T-helper 2 cell treated with Interferon-gamma antibody and Interleukin-4, amounts not matched to agents 5 μg/mL and 100 μg/mL, for 36 hours (primary cell): ENCODE measurements at places on chromosomes 1 and 21.

GRCh38 chr1:30892671-30893073 is 15.9 kb downstream of the SDC3 start:
- DNase-seq: no peak

- peak; percentile 6 for DNase-seq
Observed at GRCh38 chr1:101567582-101568189, 330.9 kb downstream of the S1PR1 start.

DNA sequence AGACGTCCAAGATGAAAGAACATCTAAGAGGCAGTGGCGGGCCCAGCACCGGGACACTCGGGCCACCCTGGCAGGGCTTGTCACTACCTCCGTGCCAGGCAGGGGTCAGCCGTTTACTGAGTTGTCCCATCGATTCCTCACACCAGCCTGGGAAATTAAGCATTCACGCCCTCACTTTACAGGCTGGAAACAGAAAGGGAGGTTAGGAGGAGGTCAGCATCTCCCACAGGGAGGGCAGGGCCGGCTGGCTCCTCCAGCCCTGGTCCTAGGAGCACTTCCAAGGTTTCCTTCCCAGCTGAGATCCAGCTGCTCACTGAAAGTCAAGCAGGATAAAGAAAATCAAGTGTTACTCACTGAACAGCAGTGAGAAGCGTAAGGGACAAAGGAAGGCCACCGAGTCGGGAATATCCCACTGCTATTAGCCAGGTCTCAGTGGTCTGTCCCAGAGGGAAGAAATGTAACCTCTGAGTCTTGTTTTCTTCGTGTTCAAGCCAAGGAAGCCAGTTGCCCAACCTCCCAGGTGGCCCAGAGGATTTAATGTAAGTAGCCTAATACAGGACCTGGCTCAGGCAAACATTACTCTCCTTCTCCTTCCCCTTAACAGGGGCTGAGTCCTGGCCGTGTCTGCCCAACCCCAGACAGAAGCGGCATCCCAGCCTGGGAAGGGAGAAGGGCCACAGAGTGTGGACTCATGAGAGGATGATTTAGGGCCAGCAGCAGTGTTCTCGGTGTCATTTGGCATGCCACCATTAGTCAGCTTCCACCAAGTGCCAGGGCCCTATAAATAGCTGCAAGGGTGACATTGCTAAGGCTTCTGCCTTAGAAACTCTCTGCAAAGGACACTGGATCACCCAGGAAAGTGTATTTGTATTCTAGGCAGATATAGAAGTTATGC is 203.1 kb upstream of the GALNT2 start:
- DNase-seq: no peak

- DNase-seq: no peak
Observed at GRCh38 chr1:42759114-42759513, 7.7 kb downstream of the P3H1 start.

DNA sequence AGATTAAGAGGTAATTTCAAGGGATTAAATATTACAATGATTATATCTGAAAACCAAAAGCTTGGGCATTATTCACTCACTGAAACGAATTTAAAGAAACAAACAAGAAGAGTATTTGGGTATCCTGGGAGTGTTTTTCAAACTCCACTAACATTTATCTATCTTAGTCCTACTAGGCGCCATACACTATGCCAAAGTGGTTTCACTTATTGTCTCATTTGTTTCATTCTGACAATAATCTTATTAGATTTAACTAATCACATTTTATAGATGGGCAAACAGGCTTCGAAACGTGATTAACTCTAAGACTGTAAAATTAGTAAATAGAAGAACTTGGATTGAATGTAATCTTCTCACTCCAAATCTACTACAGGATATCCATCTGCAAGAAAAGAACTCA is 25.4 kb downstream of the ASH1L start:
- no peak for DNase-seq

GRCh38 chr1:29986986-29987385 is 736.4 kb downstream of the MATN1 start:
- DNase-seq: no peak

- DNase-seq: peak; percentile 89
Observed at GRCh38 chr21:31184459-31184858, 146.2 kb upstream of the KRTAP19-8 start.

DNA sequence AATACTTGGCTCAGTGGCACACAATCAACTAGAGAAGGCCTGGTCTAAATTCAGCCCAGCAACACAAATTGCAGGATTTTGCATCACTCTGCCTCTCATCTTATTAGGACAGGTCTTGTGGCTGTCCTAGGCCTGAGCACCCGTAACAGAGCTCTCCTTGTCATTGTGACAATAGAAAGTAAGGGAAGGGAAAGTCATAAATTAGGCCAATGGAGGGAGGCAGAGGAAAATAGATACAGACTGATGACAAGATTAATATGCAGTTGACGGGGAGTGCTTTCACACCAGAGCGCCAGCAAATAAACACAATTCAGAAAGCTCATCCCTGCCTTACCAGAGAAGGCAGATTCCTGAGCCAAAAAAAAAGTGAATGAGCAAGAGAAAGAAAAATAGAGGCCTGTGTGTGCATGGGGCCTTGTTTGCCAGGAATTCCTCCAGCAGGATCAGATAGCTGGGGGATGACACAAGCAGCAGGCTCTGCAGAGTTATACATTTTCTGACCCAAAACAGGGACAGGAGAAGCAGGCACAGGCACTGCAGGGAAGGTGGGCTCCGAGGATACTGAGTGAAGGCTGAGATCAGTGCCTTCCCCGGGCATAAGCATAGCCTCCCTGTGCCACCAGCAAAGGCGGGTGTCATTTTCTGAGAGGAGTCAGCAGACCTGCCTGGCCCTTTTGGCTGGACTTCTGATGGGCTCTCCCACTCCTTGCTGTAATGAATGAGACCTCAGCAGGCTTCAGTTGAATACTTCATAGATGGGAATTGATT is 110.0 kb upstream of the SPAG17 start:
- DNase-seq: no peak

- DNase-seq: no peak
Observed at GRCh38 chr1:84339503-84339902, 38.0 kb downstream of the SAMD13 start.

- no peak for DNase-seq
Observed at GRCh38 chr21:46457801-46458314, 833 bp upstream of the DIP2A start.

DNA sequence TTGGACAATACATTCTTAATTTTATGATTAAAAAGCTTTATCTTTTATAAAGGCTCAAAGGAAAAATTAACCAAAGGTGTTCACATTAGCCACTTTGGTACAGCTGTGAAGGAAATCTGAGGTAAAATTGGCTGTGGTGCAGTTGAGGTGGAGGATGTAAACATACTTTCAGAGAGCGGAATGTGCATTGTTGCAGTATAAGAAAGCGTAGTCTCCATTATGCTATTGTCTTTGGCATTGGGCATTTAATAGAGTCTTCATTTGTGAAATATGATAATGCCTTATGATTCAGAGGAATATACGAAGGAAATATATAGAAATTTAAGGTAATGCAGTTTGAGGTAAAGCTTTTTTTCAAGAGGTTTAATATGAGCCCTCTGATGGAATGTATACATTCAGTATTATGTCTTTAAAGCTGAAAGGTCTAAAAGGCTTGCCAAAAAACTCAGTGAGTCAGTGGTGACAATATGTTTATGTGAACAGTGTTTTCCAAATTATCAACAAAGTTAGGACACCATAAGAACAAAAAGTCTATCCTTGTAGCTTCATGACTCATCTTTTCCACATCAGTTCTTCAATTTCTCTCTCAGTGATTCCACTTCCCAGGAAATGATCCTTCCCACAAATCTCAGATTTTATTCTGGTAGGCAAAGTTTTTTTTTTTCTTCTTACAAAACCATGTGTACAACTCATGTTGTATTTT is 26.9 kb upstream of the DDR2 start:
- DNase-seq: no peak

DNA sequence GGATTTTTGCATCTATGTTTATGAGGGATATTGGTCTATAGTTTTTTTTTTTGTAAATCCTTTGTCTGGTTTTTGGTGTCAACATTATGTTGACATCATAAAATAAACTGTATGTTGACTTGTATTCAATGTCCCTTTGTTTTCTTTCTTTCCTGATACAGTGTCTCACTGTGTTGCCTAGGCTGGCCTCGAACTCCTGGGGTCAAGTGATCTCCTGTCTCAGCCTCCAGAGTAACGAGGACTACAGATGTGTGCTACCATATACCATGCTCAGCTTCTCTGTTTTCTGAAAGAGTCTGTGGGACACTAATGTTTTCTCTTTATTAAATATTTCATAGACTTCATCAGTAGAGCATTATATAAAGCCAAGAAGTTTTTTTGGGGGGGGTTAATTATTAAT is 18.3 kb downstream of the MAN1C1 start:
- no peak for DNase-seq

DNA sequence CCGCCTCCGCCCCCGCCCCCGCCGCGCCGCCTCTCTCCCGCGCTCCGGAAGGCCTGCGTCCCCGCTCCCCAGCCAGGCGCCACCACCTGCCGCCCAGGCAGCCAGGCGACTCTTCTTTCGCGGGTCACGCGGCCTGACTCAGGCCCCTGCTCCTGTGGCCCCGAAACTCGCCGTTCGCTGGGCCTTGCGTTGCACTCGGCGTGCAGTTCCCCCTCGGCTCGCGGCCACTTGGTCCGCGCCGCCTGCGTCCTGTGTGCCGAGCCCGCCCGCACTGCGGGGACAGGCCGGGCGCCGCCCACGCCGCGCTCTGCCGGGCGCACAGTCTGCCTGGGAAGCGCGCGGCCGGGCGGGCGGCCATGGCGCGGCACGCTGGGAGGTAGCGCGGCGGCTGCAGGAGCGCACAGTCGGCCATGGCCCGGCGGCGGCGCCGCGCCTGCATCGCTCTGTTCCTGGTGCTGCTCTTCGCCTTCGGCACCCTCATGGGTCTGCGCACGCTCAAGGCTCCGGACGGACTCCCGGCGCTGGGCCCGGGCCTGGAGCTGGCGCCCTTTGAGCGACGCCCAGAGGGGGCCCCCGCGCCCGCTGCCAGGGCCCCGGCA is at the start of gene MANEAL:
Gene MANEAL (plus strand): TSS at position 75 of the 599 bp plus-strand sequence. CDS start 336 bp downstream, at position 411.
- peak; percentile 37 for DNase-seq

GRCh38 chr1:156591181-156591431 is 470 bp upstream of the NAXE start:
- no peak for DNase-seq

GRCh38 chr1:51867479-51868232 is 10.9 kb downstream of the NRDC start:
- DNase-seq: no peak

DNA sequence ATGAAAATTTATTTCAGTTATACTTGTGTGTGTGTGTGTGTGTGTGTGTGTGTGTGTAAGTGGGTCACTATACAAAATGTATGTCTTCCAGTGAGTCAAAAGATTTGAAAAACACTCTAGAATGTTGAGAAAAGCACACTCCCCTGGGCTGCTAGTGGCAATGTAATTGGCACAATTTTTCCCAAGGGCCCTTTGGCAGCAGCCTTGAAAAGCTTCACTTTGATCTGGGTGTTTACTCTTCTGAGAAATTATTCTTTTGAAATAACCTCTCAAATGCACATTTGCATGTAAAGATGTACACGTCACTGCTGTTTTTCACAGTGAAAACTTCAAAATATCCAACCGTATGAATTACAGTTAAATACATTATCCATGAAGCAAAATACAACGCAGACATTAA is 22.1 kb upstream of the SLC44A3 start:
- no peak for DNase-seq

DNA sequence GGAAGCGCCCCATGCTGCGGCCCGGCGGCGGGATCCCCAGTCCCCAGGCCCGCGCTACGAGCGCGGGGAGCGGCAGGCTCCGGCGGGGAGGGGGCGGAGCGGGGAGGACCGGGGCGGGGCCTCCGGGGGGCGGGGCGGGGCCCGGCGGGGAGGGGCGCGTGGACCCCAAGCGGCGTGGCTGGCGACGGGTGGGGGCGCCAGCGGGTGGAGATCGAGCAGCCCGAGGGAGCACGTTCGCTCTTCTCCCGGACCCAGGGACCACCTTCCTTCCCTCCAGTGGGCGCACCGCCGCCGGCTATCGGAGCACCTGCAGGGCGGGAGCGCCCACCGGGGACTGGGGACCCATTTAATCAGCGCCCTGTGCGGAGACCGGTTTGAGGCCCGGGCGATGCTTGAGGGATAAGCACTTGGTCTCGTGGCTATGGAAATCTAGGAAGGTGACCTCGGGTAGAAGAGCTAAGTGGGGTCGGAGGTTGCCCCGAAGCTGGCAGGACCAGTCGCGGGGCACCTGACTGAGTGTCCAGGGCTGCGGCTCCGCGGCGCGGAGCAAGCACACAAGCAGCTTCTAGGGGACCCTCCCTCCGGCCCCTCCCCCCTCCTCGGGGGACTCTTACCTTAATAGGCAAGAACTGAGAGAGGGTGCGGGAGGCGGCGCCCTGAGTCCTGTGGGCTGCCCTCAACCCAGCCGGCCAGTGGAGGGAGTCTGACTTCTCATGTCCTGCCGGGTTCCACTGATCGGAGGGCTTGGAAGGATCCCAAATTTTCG is at the start of gene TSPAN2:
Gene TSPAN2 (minus strand): TSS at position 84 of the 766 bp plus-strand sequence. CDS start 71 bp downstream, at position 13.
- peak; percentile 17 for DNase-seq

GRCh38 chr1:184051138-184051484 is 419 bp upstream of the TSEN15 start:
- no peak for DNase-seq

DNA sequence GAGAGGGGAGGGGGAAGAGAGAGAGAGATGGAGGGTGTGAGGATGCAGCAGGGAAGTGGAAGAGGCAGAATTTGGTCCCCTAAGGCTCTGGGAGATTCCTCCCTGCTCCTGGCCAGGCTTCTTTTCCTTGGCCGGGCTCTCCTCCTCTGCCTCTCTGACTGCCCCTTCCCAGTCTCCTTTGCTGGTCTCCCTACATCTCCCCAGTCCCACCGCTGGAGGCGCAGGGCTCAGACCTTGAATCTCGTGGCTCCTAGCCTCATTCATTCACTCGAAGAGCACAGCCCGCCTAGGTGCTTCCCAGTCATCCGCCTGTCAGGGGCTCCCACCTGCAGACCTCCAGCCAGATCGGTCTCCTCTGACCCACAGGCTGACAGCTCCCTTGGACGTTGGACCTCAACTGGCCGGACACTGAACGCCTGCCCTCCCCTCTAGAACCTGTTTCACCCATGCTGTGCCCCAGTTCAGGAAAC is 76.5 kb downstream of the VWA5B1 start:
- DNase-seq: no peak

GRCh38 chr1:26119892-26120608 is 8.4 kb downstream of the PDIK1L start:
- DNase-seq: no peak

- no peak for DNase-seq
Observed at GRCh38 chr1:170730438-170730837, 66.5 kb downstream of the PRRX1 start.

DNA sequence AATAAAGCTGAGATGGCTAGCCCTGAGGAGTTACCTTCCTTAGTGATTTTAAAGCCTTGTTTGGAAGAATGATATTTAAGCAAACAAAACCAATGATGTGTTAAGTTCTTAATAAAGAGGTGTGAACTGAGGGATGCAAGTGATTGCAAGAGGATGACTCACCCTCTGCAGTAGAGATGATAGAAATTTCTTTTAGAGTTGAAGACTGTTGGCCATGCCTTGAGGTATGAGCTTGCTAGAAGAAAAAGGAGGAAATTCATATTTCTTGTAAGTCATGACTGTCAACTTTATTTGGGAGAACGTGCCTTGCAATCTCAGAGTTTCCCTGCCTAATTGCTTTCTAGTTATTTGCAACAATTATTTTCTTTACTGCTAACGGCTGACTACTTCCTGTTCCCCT is 94.7 kb downstream of the PLA2G4A start:
- no peak for DNase-seq

- no peak for DNase-seq
Observed at GRCh38 chr21:46416551-46416950, 42.1 kb upstream of the DIP2A start.

- DNase-seq: no peak
Observed at GRCh38 chr1:235632506-235633401, 16.8 kb downstream of the GNG4 start.

GRCh38 chr21:42089093-42089631 is 18.0 kb downstream of the UMODL1 start:
- no peak for DNase-seq

GRCh38 chr1:177848577-177848976 is 121.3 kb downstream of the SEC16B start:
- DNase-seq: no peak
